ENCODE measurements at places on chromosomes 6 and 20.

GRCh38 chr6:137759624-137760023 lies 107.4 kb upstream of the TNFAIP3 start:
- no peak for DNase-seq

- no peak for DNase-seq
Measured at GRCh38 chr20:61855286-61855685, 210.4 kb downstream of the TAF4 start.

- DNase-seq, result no peak
Measured at GRCh38 chr6:20708367-20709124, 174.3 kb downstream of the CDKAL1 start.

DNA sequence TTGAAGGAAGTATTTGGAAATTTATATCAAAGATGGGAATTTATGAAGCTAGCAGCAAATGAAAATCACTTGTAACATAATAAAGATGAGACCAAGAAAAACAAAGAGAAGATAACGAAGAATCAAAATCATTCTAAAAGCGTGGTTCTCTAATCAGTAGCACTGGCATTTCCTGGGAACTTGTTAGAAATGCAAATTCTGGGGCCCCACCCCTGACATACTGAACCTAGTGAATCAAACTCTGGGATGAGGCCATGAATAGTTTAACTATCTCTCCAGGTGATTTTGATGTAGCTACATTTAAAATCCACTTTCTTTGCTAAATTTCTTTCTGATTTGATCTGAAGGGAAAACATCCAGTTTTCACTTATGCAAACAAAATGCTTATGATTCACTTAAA lies 1075.6 kb downstream of the HACE1 start:
- no peak for DNase-seq

DNA sequence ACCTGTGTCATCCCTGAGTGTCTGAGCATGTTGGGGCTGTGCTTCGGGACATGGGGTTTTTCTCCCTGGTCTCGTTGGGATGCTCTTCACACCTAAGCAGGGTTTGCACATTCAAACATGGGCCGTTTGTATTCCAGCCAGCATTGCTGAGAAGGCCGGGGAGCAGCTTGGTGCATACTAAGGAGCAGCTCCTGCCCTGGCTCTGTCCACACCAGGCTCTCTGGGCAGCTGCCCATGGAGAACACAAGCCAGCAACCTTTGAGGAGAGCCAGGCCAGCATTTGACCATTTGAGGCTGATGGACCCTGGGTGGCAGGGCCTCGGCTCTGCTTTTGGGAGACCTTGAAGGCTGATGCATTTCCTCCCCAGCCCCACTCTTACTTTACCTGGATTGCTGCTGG lies 92.1 kb downstream of the PHACTR3 start:
- no peak for DNase-seq

DNA sequence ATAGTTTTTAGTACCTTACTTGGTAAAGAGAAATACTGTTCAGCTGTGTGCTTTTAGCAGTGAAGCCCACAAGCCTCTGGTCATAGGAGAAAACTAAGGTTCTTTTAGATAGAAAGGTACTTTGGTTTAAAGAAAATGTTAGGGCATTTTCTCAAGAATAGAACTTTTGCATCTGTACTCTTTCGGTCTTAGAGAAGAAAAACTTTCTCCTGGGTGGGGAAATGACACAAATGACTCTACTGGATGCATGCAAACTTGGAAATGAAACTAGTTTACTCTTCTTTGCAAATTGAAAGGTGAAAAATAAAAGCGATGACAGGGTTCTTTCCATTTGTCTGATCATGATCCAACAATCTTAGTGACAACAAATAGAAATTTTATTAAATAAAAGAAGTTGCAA lies 2.1 kb upstream of the TMEM217 start:
- DNase-seq, result no peak

GRCh38 chr6:138499303-138500018 lies at the start of gene NHSL1:
TSS of gene NHSL1 (minus strand) at chr6:138499494. CDS start at chr6:138499290, 204 bp downstream.
- DNase-seq, result no peak

GRCh38 chr6:155162682-155163081 lies 101.1 kb upstream of the CLDN20 start:
- no peak for DNase-seq

- peak; percentile 30 for DNase-seq
Measured at GRCh38 chr6:42929821-42930360, 611 bp downstream of the CNPY3 start.

- no peak for DNase-seq
Measured at GRCh38 chr6:140744659-140745320, 1370.3 kb upstream of the CITED2 start.

DNA sequence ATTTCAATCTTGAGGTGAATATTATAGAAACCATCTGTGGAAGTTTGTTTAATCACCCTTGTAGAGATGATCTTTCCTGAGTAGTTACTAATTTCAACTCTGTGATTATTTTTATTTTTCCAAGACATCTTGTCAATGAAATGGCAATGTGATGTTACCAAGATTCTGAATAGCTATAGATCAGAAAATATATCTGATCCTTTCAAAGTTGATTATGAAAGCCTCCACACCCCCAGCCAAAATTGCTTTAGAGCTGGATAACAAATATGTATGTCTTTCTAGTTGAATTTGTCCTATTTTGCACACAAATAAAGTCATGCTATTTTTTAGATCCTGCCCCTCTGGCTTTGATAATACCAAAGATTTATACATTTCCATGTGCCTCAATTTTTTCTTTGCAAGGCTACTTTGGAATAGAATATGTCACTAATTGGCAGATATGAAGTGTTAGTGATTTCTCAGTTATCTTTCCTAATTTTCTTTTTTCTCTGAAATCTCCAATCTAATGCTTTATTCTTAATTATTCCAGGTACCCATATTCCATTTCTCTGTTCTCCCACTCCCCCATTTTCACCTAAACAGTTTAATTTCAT lies 5.0 kb downstream of the SIM1 start:
- DNase-seq, result no peak

- DNase-seq, result no peak
Measured at GRCh38 chr6:156131221-156131903, 645.8 kb upstream of the ARID1B start.

DNA sequence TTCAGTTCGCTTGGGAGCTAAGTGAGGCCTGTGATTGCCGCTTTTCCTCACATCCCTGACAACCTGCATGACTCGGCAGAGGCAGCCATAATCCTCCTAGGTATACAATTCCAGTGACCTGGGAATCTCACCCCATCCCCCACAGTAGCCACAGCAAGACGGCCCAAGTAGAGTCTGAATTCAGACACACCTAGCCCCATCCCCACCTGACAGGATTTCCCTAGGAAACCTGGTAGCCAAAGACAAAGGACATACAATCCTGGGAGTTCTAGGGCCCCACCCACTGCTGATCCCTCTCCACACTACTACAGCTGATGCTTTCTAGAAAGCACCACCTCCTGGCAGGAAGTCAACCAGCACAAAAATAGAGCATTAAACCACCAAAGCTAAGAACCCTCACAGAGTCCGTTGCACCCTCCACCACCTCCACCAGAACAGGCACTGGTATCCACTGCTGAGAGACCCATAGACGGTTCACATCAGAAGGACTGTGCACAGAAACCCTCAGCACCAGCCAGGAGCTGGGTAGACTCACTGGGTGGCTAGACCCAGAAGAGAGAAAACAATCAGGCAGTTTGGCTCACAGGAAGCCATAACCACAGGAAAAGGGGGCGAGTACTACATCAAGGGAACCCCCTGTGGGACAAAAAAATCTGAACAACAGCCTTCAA lies 17.9 kb upstream of the RUNX2 start:
- peak; percentile 3 for DNase-seq

DNA sequence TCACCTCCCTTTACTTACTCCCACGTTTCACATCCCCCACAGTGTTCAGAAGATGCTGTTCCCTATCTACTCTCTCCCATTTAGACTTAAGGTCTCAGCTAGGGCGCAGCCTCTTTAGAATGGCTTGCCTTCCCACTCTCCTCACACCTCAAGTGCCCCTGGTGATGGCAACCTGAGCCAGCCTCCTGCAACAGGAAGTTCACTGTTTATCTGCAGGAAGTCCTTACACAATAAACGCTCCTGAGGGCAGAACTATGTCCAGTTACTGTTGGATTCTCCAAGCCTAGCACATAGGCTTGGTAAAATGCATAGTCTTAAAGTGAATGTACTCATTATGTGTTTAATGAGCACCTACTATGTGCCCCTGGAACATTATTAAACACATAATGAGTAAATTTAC lies 21.9 kb upstream of the RAB22A start:
- DNase-seq, result no peak

GRCh38 chr6:75656479-75656878 lies 54.8 kb downstream of the SENP6 start:
- no peak for DNase-seq

GRCh38 chr6:6331393-6331792 lies 10.9 kb upstream of the F13A1 start:
- DNase-seq, result no peak

GRCh38 chr20:3925113-3925695 lies 36.0 kb downstream of the PANK2 start:
- DNase-seq, result no peak

DNA sequence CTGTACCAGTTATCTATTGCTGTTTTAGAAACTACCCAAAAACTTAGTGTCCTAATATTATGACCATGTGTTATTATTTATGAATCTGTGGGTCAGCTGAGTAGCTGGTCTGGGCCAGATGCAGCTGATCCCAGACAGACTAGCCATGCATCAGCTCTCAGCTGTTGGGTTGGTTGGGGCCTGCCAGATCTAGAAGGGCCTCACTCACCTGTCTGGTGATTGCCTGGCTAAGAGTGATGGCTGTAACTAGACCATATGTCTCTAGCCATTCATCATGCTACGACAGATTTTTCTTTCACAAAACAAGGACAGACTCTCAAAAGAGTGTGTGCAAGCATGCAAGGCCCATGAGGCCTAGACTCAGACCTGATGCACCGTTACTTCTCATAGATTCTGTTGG lies 403.2 kb downstream of the SAMD5 start:
- DNase-seq, result no peak

- DNase-seq, result no peak
Measured at GRCh38 chr6:136526937-136527336, 23.3 kb downstream of the MAP7 start.

GRCh38 chr6:158648682-158649131 lies 1.1 kb upstream of the SYTL3 start:
- DNase-seq, result no peak

DNA sequence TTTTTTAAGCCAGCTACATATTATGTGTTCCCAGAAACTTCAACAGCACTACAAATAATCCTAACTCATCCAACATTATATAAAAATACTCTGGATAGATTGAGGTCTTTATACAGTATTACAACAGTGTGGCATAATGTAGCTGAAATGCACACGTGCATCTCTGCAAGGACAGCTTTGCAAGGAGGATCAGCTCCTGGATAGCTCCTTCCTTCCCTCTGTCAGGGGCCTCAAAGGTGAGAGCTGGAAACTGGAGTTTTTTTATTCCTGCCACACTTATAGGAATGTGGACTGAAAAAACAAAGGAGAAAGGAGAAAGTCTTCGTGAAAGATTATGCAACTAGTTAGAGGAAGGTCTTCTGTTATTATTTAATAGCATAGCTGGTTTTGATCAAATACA lies 53.1 kb downstream of the PLG start:
- DNase-seq, result no peak

DNA sequence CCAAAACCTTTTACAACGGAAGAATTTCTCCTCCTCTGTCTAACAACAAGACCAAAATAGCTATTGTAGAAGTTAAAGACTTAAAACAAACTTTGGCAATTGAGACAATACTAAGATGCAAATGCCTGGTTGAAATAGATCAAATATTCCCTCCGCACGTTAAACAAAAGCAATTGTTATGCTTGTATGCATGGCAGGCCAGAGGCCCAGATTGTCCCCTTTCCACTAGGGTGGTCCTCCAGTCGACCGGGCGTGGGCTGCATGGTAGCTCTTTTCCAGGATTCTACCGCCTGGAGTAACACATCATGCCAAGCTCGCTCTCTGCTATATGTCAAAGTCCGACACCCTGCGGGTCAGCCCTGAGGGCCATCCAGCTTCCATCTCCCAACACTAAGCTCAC lies 234.7 kb downstream of the RNGTT start:
- no peak for DNase-seq

GRCh38 chr20:20743511-20744169 lies 31.2 kb upstream of the RALGAPA2 start:
- no peak for DNase-seq

GRCh38 chr6:107235511-107235910 lies 120.2 kb upstream of the BEND3 start:
- DNase-seq, result no peak

DNA sequence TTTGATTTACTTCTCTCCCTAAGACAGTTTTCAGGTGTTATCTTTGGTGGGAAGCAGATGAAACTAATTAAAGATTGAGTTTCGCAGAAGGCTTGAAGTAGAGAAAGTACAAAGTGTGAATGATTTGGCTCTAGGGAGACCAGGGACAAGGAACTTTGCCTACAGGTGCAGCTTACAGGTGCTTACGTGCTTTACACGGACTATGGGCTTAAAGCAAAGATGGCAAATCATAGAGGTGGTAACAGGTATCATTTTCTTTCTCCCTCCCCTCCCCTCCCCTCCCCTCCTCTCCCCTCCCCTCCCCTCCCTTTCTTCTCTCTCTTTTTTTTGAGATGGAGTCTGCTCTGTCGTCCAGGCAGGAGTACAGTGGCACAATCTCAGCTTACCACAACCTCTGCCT lies 136.3 kb downstream of the SLC35B3 start:
- DNase-seq, result no peak

- DNase-seq, result no peak
Measured at GRCh38 chr20:54914995-54915394, 439.6 kb downstream of the DOK5 start.

DNA sequence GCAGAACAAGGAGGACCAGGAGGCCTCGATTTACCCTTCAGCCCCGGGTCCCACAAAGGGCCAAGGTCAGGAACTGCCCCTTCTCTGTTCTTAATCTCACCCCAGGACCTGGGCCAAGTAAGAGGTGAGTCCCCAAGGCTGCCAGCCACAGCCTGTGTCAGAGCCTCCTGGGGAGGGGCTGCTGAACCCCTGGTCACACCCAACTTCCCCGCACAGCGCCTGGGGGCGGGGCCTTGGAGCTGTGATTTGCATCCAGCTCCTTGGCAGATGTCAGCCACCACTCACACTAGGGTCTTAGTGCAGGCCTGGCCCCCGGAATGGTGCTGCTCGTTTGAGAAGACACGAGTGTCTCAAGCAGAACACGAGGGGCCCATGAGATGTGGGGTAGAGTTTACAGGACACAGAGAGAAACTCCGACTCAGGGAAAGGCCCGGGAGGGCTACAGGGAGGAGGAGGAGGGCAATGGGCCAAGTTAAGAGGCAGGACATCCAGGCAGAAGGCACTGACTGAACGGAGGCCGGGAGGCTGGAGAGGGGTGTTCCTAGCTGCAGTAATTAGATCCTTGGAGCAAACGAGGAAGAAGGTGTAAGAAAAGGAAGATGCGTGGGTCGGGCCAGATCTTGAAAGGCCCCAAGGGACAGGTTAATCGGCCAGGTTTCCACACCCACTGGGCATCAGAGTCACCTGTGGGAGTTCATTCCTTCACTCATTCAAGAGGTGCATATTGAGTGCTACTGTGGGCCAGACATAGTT lies 26.9 kb downstream of the ZBP1 start:
- no peak for DNase-seq

- no peak for DNase-seq
Measured at GRCh38 chr20:44097521-44098255, 89.3 kb downstream of the JPH2 start.

- DNase-seq, result no peak
Measured at GRCh38 chr6:140909625-140910024, 1223.1 kb upstream of the GJE1 start.

- no peak for DNase-seq
Measured at GRCh38 chr6:126446248-126446647, 106.3 kb downstream of the CENPW start.

All from T-helper 9 cell (primary cell).